ENCODE measurements at places on chromosomes 3 and 15. TPM values are rescaled to one million over a fixed set of nuclear protein-coding genes. Genes with fewer than 3 reads are reported as not detected.

DNA sequence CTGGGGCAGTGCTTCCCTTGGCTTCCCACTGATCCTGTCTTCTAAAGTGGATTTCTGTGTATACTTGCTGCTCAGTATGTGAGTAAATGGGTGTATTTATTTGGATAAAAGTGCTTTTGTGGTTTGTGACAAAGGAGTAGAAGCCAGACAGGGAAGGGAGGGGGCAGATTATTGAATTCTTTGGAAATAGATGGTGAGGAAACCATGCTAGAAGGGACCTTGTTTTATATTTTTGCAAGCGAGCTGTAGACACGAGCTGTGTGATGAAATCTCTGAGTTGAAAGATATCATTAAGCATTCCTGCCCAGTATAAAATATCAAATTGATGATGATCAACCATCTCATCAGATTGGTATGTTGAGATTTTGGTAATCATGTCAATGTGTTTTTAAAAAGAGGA lies 68.9 kb downstream of the DUT start:
- no peak for DNase-seq

DNA sequence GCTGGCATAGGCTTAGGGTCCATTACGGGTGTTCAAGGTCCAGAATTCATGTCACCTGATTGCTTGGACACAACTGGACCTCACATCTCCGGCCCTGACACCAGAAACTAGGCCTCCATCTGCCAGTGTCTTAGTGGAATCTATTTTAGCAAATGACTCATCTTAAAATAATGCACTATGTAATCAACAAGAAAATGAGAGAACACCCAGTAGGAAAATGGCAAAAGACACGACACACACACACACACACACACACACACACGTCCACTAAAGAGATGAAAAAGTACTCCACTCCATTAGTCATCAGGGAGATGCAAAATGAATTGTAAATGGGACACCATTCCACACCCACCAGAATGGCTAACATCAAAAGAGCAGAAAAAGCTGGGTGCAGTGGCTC lies 11.2 kb downstream of the APBA2 start:
- DNase-seq: no peak

- DNase-seq: no peak
Observed at GRCh38 chr3:126343649-126344035, 13.6 kb downstream of the KLF15 start.

The CHRM5 gene
- total RNA-seq: not detected

All from CD4-positive, alpha-beta memory T cell (primary cell).